ENCODE measurements at places on chromosomes 1 and 21.

DNA sequence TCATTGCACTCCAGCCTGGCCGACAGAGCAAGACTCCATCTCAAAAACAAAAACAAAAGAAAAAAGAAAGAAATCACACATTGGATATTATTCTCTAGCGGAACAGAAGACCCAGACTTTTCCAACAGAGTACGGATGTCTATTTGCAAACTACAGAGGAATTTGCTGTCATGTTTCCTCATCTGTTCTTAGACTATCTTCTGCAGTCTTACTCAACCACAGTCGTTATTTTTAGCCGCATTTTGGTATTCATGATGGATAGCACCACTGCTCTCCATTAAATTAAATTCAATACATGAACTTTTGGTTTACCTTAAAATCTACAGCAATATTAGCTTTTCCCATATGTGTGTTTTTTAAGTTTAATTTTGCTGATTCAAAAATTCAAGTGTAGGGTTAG, 14.2 kb upstream of the HEATR1 start:
- DNase-seq = no peak

DNA sequence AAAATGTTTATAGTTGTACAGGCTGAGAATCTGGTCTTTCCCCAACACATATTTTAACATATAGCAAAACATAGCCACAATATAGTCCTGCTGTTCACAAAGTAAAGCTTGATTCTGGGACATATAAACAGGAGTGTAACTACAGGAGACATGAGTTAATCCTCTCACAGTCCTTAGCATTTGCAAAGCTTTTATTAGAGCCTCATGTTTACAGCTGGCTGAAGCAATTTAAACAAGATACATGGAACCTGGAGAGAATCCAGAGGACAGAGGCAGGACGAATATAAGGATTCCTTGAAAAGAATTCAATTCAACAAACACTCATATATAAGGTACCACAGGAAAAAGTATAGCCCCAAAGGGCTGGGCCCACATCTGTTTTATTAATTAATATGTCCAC, 163.4 kb downstream of the ADGRL4 start:
- DNase-seq = no peak

- no peak for DNase-seq
Measured at GRCh38 chr21:41805038-41805437, 38.2 kb upstream of the RIPK4 start.

DNA sequence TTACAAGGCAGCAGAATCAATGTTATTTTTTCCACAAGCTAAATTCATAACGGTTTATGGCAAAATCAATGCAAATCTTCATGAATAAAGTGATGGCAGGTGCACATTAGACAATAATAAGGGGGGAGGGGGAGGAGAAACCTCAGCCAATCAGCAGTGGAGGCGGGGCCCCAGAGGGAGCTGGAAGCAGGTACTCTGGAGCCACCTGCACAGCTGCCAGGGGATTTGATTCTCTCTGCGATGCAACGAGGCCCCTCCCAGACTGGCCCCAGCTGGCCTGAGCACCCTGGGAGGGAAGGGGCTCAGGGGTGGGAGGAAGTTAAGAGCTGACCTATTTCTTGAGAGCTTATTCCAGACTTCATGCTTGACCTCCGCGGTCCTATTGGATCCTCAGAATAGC, 127.8 kb upstream of the IGSF21 start:
- no peak for DNase-seq

- DNase-seq = peak; percentile 43
Measured at GRCh38 chr1:58290685-58291372, 255.7 kb downstream of the OMA1 start.

DNA sequence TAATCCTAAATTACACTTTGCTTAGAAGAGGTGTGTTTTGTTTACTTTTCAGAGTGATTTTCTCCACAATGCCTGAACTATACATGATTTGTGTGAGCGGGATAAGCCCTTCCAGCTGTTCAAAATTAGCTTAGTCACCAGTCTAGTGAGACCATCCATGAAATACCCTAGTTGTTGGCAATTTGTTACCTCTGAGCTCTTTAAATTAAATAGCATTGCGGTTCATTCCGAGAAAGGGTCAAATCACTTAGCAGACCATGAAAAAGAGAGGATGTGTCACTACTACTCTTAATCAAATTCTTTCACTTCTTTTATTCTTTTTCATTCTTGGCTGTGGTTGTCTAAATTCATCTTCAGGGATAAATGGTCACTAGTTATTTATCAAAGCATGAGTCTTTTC, 11.9 kb upstream of the VAV3 start:
- no peak for DNase-seq

GRCh38 chr1:173287785-173288184, 80.7 kb upstream of the TNFSF4 start:
- DNase-seq = no peak

DNA sequence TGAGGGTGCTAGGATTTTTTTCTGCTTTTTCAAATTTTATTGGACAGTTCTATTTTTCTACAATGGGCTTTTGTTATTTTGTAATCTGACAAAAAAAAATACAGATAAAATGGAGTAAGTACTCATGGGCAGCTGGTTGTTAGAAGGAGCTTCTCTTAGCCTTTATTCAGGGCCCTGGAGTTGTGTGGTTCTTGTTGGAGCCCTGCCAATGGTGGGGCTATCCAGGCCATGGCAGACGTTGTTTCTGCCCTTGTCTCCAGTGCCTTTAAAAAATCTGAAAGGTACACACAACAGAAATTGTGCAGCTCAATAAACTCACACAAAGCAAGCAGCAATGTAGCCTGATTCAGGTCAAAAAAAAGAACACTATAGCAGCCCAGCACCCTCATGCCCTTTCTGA, 153.5 kb upstream of the GALNT2 start:
- DNase-seq = no peak

DNA sequence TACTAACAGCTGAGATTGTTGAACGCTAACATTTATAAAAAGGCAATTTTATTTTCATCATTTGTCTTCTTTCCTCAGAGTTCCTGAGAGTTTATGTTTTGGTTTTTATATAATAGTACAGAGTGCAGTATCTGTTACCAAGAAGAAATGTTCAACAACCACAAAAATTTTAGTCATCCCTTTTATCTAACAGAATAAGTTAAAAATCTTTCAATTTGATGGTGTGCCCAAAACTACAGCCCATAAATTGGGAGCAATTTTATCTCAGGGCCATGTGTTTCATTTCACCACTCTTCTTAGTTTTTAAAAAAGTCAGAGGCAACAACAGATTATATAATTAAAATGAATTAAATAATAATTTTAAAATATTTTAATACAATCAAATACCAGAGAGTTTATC, 37.1 kb downstream of the NEXN start:
- no peak for DNase-seq

GRCh38 chr1:216461466-216461865, 38.2 kb upstream of the USH2A start:
- DNase-seq = no peak

- DNase-seq = no peak
Measured at GRCh38 chr1:116177861-116178260, 66.7 kb downstream of the MAB21L3 start.

- DNase-seq = no peak
Measured at GRCh38 chr21:37425001-37425400, 58.4 kb downstream of the DYRK1A start.

DNA sequence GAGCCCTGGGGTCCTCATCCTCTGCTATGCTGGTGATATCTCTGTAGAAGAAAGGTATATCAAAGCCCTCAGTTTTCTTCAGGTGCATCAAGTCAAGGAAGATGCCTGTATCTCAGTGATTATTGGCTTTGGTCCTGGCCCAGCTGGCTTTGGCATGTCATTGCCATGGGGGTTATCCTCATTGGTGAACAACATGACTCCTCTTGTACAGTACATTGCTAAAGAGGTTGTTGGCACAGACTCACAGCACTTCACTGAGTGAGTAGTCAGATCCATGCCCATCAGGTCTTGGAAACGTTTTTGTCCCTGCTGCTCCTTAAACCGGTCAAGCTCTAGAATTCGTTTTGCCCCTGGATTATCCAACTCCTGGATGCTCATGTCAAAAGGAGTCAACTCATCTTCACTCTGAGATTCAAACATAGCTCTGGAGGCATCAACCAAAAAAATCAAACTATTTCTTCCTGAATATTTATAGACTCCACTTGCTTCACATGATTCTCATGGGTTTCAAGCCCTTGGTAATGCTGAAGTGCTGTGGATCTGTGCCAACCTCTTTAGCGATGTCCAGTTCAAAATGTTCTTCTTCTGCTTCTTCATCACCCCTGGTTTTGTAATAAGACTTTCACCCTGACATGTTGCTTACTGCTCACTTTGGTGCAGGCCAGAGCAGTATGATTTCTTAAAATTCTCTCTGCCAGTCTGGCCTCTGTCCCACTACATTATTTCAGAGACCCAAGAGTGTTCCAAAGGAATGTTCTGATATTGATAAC, 43.0 kb upstream of the RAB3GAP2 start:
- no peak for DNase-seq

DNA sequence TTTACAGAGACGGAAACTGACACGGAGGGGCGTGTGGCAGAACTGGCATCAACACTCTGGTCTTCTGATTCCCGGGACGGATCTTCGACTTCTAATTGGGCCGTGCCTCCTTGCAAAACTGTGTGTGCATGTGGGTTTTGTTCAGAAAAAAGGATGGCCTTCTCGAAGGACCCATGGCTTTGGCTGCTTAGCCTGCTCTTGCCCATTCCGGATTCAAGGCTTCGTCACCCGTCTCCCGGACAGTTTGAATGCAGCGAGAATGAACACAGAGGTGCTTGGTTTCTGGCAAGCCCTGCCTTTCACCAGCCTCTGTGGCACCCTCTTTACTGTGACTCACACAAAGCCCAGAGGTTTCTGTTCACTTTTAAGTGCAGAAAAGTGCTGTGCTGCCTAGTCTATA, 120.1 kb downstream of the PRDM2 start:
- DNase-seq = no peak

DNA sequence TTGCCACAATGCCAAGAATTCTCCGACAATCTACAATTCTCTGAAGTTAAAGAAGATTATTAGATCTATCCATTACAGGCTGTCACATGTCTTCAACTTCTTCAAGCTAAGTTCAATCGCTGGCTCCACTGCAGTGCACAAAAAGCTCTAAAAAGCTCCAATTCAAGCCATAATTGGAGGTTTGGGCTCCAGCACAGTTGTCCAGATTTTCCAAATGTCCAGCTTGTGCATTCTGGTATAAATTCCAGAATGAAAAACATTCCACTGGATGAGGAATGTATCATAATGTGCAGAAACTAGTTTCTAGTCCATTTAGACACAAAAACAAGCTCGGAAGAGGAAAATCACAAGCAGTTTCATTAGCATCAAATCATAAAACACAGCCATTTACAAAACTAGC, 138.6 kb downstream of the NRIP1 start:
- no peak for DNase-seq

GRCh38 chr1:39973503-39974135, 18.7 kb downstream of the MFSD2A start:
- DNase-seq = peak; percentile 75

GRCh38 chr1:6068073-6068472, 22.4 kb downstream of the KCNAB2 start:
- no peak for DNase-seq

- no peak for DNase-seq
Measured at GRCh38 chr1:87240661-87241285, 87.9 kb upstream of the LMO4 start.

DNA sequence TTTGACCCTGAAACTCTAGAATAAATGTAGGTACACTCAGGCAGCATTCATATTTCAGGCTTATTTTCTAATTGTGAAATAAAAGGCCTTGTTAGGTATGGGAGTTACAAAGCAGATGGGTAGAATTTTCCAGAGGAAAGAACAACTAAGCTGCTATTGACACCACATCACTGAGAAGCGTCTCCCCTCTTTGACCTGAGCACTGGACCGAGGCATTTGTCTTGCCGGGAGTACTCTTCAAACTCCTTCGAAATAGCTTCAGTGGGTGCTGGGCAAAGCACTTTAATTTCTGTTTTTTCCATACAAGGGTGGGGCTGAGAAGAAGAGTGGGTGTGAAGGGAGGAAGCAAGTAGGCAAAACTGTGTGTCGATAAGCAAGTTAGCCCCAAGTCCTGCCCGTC, 36.4 kb downstream of the ABCA4 start:
- no peak for DNase-seq

DNA sequence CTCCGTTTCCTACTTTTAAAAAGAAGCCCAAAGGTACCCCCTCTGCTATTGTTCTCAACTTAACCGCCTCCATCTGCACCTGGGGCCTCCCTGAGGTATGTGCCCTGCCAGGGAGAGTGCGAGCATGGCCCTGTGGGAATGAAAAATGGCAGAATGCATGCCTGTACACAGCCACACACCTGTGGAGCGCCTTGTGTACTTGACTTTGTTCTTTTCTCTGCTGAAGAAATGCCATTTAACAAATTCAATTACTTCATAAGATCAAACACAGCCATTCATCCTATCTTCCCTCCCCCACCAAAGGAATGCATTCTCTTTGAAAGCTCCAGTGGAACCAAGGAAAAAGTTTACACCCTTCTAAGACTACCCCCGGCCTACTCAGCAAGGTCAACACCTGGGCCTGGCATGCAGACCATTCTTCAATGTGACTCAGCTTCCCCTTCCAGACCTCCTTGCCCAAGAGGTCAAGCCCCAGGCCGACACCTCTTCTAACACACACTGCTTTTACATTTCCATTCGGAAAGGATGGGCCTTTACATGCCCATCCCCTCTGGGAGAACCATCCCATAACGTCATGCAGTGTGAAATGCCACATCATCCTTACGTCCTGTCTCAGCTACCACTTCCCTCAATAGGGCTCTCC, 123.7 kb downstream of the SMYD2 start:
- no peak for DNase-seq

DNA sequence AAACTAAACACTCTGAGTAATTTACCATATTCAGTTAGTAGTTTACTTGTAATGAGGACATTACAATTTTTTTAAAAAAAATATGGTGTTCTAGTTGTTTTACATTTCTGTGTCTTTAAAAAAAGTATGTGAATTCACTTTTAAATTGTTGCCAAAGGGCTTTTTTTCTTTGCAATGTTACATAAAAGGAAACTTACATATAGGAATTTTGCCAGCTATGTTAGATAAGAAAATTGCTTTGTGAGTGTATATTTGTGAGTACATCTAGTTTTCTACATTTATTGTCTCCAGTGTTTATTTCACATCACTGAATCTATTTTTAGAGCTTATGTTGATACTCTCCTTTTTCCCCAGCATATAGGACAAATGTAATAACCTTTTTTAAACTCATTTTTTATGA, 206.8 kb downstream of the GPR52 start:
- no peak for DNase-seq

- DNase-seq = no peak
Measured at GRCh38 chr1:101185421-101185820, 51.4 kb upstream of the S1PR1 start.

- DNase-seq = peak; percentile 48
Measured at GRCh38 chr1:149936992-149937705, 470 bp upstream of the MTMR11 start.

All from OCI-M1 (cell line).